ENCODE measurements at places on chromosomes 12 and 14.

GRCh38 chr14:58280954-58281787 lies 17.2 kb upstream of the ARID4A start:
- DNase-seq = peak; percentile 62

- DNase-seq = no peak
Measured at GRCh38 chr12:48489012-48489411, 6.7 kb downstream of the C12orf54 start.

DNA sequence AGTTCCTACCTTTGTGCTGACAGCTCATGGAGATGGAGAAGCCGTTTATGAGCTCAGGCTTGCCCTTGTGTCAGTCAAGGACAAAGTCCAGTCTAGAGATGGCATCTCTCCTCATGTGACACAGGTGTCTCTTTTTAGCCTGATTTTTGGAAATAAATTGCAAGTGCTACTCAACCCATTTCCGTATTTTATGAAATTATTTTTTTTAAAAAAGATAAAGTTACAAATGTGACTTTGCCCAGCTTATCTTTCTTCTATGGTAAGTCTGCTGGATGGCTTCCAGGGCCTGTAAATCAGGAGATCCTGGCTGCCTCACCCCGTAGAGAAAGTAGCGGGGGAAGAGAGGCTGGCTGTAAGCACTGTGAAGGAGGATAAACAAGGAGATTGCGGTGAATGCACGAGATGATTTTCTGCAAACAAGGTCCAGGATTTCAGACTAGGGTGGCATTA lies 169.7 kb downstream of the MYRFL start:
- no peak for DNase-seq

- peak; percentile 71 for DNase-seq
Measured at GRCh38 chr12:109772622-109773321, 59.1 kb downstream of the FAM222A start.

DNA sequence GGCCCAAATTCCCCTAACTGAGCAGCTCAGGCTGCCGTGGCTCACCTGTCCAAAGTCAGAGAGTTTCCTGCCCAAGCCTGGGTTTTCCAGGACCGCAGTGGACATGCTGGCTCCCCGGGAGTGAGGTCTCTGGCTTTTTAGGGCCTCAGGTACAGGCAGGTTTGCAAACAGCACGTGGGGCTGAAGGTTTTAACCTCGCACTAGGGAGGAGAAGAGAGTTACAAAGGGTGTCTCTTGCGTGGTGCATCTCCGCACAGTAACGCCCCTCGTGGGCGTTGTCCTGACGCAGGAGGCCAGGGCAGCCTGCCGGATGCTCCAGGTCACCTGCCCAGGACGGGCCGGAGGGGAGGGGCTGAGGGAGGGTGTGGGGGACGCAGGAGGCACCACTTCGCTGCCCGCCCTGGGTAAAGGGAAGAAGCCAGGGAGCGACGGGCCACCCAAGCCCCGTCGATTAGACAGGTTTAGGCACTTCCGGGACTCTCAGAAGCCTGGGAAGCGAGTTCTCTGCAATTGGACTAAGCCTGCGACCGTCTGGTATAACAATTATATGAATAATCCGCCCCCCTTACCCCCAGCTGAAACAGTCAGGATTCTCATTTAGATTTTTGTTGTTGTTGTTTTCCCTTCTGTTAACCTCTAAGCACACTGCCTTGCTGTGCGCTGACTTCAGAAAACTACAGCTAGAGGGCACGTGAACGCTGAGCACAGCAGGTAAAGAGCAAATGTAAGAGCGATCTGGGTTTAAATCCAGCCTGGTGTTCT lies at the start of gene PAH:
TSS of gene PAH (minus strand) at position 219 of the 762 bp plus-strand sequence. CDS start at position 105, 114 bp downstream.
- no peak for DNase-seq

GRCh38 chr12:27331927-27332324 lies 710 bp upstream of the BMAL2 start:
- DNase-seq = no peak

GRCh38 chr14:95440951-95441350 lies 75.5 kb downstream of the SYNE3 start:
- no peak for DNase-seq

DNA sequence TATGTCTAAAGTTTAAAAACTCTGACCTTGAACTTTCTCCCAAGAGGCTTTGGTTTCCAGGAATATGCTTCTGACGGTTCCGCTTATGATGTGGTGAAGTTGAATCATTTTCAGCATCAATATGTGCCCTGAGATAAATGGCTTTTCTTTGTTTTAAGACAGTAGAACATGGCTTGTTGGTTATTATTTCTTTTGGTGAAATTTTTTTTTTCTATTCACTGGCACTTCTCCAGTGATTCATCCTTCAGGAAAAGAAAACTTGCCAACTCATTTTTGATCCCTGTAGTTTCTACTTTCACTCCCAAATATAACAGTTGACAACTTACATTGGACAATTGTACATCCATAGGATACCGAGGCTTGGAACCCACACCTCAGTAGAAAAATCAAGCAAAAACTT lies 1301.2 kb upstream of the FLRT2 start:
- DNase-seq = no peak

DNA sequence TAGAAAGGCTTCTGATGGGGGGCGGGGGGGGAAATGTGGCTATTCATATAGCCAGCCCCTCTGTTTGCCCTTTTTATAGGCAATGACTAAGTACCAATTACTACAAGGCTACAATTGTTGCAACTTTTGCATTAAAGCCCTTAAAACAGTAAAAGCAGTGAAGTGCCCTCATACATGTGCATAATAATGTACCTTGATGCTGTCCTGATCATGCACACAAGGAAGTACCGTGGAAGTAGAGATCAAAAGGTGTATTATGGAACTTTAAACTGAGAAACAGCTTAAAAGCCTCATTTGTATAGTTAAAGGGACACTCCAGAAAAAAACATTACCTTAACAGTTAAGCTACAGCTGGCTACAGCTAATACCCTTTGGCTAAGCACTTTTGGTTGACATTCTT lies 111.8 kb downstream of the PLEKHG7 start:
- DNase-seq = no peak

- no peak for DNase-seq
Measured at GRCh38 chr14:69683971-69684370, 72.6 kb downstream of the SUSD6 start.

- DNase-seq = no peak
Measured at GRCh38 chr12:46664761-46665287, 161.0 kb downstream of the SLC38A4 start.

DNA sequence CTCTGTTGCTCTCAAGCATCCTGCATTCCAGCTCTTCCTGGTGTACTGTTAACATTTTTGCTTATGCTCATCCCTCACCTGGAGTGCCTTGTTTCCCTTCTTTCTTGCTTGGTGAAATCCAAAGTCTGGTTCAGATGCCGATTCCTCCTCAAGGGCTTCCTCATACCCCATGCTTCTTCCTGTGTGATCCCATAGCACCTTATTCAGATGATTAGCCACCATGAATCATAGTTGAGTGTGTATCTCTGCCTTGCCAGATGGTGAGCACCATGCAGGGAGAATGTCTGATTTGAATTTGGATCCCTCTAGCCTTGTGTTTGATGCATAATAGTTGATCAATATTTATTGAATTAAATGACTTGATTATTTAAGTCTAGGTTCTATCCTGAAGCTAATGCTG lies 39.4 kb upstream of the ANO4 start:
- no peak for DNase-seq

DNA sequence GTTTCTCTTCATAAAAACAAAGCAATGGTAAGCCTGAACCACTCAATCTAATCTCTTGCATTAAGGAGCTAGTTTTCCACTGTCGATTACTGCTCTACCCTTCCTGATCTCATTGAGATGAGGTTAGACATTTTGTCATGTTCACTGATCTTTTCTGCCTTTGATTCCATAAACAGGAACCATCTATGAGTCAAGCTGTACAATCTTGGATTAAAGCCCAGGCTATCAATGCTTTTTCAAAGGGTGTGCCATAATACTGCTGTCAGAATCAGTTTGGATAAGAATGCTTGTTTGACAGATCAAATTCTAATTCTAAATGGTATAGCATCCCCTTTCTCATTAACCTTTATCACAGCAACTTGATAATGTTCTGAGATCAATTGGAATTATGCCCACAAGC lies 16.1 kb downstream of the GRIP1 start:
- DNase-seq = no peak

DNA sequence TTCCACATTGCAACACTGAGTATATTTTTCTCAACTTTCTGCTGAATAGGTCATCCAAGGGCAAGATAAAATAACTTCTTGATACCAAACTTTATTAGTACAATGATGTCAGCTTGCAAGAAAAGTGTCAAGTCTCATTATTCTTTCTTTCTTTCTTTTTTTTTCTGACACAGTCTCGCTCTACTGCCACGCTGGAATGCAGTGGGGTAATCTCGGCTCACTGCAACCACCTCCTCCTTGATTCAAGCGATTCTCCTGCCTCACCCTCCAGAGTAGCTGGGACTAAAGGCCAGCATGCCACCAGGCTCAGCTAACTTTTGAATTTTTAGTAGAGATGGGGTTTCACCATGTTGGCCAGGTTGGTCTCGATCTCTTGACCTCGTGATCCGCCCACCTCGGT lies 523.4 kb downstream of the FSCB start:
- no peak for DNase-seq

DNA sequence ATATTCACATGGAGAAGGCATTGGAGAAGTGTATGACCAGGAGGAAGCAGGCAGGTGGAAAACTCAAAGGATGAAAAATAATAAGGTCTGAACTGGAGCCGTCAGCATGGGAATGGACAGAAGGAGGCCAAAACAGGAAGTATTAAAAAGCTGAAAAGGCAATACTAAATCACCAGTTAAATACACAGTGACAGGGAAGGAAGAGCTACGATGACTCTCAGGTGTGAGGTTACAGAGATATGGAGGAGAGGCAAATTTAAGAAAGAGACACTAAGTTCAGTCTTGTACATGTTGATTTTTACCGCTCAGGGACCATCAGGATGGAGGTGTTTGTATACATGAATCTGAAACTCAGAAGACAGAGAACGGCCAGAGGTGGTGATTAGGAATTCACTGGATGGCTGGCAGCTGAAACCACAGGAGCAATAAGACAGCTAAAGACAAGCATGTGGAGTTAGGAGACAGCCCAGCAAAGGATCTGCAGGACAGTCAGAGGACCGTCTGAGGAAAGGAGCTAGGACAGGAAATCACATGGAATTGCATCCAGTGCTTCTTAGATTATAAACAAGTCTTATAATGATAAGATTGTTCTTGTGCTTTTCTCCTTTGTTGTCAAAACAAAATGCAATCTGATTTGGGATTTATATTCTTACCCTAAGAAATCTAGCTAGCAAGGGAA lies 33.9 kb upstream of the CDKN3 start:
- no peak for DNase-seq

DNA sequence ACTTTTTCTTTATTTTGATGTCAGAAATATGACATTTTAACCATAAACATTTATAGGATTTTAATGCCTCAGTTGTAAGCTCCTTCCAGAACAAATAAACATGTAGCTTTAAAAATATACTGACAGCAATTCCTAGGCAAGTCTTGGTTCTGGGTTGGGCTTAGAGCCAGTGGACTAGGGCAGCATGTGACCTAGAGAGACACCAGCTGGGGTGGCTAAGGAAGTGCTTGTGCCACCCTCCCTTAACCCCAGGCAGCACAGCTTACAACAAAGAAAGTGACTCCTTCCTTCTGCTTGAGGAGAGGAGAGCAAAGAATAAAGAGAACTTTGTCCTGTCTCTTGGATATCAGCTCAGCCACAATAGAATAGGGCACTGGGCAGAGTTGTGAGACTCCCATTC lies 61.6 kb upstream of the KTN1 start:
- no peak for DNase-seq

DNA sequence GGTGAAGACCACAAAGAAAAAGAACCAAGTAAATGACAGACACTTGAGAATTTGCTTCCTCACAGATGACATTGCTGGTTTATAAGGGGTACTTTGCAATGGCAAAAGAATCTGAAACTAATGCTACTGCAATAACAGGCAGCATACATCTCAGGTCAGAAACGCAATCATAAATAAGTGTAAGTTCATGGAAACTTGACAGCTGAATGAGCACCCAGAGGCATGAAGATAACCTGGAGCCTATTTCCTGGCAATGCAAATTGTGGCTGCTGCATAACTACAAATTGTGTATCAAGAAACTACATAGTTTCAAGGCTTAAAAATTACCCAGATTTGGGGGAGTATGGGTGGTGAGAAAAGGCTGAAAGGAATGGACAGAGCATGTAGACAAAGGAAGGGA lies 8.5 kb upstream of the MYO1A start:
- no peak for DNase-seq

GRCh38 chr12:120439646-120440247 lies 1.8 kb downstream of the COX6A1 start:
- peak; percentile 28 for DNase-seq

GRCh38 chr12:63922474-63922873 lies 78.0 kb downstream of the SRGAP1 start:
- DNase-seq = no peak

DNA sequence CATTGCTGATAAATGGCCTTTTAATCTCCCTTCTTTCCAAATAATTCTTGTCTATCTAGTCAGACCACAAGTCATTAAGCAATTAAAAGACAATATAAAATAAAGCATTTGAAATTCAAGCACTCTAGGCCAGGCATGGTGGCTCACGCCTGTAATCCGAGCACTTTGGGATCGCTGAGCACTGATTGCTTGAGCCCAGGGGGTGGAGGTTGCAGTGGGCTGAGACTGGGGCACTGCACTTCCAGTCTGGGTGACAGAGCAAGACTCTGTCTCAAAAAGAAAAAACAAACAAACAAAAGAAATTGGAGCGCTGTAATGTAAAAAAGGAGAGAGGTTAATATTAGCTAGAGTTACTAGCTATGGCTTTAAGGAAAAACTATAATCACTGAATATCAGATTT lies 30.5 kb upstream of the CSRP2 start:
- DNase-seq = no peak

GRCh38 chr12:25135531-25136154 lies 59.3 kb downstream of the DNAI7 start:
- DNase-seq = no peak

Measured in globus pallidus (tissue), 1 donor.